ENCODE measurements at places on chromosomes 5 and 9.

DNA sequence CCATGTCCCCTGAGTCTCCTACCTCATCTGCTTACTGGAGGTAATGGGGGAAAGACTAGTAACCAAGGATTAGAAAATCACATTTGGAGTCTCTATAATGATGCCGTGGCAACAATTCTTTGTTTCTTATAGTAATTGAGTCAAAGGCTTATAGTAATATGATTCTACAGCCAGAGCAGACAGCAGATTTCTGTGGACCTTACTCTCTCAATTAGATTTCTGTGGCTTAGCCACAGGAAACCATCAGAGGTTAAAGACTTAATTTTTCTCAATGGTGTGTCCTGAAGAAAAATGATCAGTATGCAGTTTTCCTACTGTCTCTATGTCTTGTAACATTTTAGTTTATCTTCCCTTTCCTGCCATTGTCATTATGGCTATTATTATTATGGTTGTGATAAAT, 59.3 kb upstream of the CD180 start:
- no peak for DNase-seq

DNA sequence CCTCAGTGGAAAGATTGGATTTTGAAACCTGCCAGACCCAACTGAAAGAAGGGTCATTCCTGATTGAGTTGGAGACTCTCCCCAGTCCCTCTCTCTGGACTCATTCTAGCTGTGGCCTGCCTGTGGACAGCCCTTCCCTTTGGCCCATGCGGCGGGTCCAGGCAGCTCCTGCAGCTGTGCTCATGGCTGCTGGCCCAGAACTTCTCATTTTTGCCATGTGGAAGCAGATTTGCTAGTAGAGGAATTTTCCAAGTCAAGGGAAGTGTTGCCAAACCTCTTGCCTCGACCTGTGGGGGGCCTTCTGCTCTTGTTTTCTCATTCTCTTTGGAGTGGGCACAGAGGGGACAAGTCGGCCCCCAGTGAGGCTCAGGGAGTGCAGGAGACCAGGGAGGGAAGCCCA, 89.2 kb downstream of the ANKRD33B start:
- DNase-seq, result no peak

DNA sequence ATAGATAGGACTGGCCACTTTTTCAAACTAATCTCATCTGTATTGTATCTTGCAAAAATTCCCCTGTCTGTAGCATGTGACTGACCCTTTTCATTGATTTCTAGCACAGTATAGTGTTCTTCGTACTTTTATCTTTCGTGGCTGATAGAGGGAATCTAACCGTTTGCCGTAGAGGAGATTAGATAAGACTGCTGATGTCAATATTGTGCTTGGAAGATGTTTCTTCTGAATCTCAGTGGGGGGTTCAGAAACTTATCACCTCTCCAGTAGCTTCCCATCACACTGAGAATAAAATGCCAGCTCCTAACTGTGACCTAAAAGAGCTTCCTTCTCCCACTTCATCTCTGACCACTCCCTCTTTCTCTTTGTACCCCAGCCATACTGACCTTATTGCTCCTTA, 25.4 kb upstream of the ALDOB start:
- DNase-seq, result no peak

- no peak for DNase-seq
Measured at GRCh38 chr9:128909859-128910258, 10.9 kb upstream of the PHYHD1 start.

DNA sequence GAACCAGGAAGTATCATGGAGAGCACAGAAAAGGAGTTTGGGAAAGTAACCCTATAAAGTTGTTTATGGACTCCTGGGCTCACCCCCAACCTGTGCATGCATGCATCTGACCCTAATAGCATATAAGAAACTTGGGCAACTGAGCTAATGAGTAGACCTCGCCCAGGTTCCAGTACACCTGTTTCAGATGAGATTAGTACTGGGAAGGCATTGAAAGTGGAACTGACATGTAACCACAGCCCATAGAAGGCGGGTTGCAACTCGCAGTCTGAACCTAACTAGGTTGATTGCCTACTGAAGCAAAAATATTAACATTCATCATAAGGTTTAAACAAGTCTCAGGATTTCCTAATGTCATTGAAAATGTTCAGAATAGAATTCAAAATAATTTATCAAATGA, 87.0 kb downstream of the WNK2 start:
- no peak for DNase-seq

DNA sequence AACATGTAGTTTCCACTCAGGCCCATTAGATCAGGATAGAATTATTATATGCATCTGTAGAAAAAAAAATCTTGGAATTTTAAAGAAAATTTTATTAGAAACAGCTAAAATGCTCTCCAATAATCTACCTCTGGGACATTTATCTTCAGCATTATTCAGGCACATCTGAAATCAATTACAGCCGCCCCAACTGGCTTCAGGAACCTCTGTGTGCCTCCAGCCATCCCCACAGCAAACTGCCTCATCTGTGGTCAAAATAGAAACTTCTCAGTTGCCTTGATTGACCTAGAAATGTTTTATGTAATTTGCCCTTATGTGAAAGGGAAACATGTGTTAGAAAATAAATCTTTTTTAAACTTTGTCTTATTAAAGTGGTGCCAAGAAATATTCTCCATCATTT, 120.1 kb upstream of the LPAR1 start:
- no peak for DNase-seq

- DNase-seq, result no peak
Measured at GRCh38 chr9:116303270-116303669, 149.7 kb downstream of the PAPPA start.

DNA sequence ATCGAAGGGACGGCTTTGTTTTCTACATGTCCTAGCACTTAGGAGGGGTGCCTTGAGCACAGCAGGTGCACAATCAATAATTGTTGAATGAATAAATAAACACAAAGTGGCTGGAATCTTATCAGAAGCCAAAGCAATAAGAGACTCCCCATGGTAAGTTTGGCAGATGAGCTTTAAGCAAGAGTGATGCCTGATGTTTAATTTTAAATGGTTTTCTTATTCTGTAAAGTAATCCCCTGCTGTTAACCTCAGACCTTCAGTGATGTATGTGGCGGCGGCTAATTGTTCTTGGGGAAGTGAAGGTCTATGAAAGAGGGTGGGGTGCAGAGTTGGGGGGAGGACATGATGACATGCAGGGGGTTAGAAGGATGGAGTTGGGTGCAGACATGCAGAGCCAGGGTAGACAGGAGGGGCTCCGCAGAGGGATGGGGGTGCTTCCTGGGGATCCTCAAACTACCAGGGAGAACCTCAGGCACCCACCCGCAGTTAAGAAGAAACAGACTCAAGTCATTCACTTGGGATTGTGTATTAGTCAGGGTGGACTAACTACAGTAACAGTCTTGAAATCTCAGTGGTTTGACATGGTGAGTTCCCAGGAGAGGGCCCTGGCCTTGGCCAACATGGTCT, 65.7 kb upstream of the SHB start:
- DNase-seq, result no peak

- no peak for DNase-seq
Measured at GRCh38 chr5:180105827-180106312, 34.3 kb upstream of the RNF130 start.

DNA sequence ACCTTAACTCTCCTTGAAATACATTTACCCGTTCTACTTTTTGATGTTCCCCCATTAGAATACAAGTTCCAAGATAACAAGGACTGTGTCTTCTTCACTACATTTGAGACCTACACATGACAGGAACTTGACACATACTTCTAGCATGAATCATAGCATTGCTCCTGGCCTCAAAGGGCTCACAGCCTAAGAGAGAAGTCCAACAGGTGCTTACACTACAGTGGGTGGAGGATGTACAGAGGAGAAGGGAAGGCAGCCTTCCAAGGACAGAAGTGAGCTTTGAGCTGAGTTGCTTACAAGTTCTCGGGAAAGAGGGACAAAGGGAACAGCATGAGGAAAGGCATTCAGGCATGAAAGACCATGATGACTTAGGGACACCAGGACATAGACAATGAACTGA, 56.9 kb upstream of the MSX2 start:
- DNase-seq, result no peak

- DNase-seq, result no peak
Measured at GRCh38 chr5:65366655-65367054, 115.1 kb downstream of the ADAMTS6 start.

GRCh38 chr5:139726248-139726647, 69.4 kb upstream of the PSD2 start:
- no peak for DNase-seq

DNA sequence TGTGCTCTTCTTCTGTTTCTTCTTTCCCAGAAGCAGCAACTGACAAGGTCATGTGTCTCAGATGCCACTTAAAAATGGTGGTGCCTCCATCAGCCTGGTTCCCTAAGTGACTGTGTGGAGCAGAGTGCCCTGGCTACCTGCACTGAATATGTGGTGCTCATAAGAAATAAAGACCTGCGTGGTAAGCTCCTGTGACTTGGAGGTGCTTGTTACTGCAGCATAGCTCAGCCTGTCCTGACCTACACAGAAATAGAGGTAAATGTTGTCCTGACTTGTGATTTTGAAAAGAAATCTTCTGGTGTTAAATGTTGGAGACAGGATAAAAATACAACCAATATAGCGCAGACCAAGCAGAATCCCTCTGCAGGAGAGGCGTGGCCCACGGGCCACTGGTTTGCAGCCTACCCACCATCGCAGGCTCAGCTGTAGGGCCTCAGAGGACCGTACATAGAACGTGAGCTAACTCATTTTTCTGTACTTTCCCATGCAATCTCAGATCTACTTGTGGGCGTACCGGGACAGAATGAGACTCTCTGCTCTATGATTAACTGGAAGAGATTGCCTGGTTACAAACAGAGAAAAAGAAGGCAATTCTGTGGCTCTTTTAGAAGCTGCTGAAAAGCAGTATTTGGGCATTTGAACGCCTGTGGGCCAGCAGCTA, 79.4 kb upstream of the UNC5A start:
- no peak for DNase-seq
